ENCODE measurements at places on chromosomes 4 and X. TPM values are rescaled to one million over a fixed set of nuclear protein-coding genes. Genes with fewer than 3 reads are reported as not detected.
A peak's percentile ranks its signal among the peaks of the same experiment; 100 is the strongest.

SPANXN3 gene
- polyA plus RNA-seq: not detected

GYPB gene
- not detected for polyA plus RNA-seq

- no peak for DNase-seq
These were observed 27.4 kb upstream of the PJA1 start for GRCh38 chrX:69192603-69193002.

RBMXL3 gene
- polyA plus RNA-seq: not detected

- DNase-seq: no peak
These were observed 211.6 kb upstream of the TAPT1 start for GRCh38 chr4:16437836-16438235.

GRCh38 chr4:119130365-119131065, 5.1 kb upstream of the MYOZ2 start:
- DNase-seq: no peak

DNA sequence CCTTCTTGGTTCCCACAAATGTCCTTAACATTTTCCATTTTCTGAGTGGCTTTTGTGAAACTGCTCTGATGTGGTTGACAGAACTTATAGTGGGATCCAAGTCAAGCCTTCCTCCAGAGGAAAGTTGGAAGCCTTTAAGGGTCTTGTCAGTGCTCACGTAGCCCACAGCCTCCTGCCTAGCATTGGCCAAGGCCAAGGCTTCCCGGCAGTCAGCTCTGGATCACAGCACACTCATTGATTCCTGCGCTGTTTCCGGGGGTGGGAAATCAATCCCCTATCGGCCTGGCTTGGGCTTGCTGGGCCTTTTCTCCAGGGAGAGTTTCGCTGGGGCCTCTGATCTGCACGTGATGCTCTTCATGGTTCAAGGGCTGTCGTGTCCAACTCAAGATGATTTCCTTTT, 76.1 kb downstream of the SLC9A6 start:
- no peak for DNase-seq

- no peak for DNase-seq
These were observed 1.7 kb downstream of the ARAF start for GRCh38 chrX:47562615-47563243.

GRCh38 chr4:164012396-164013027, 518.0 kb downstream of the TMA16 start:
- no peak for DNase-seq

HPSE gene
- polyA plus RNA-seq: 5.6 TPM

GRCh38 chr4:140497747-140498636, at the start of gene MGAT4D:
MGAT4D (minus strand) TSS chr4:140498293; CDS start chr4:140498222, 71 bp downstream.
- no peak for DNase-seq

GRCh38 chr4:39975488-39976089, 2.1 kb downstream of the PDS5A start:
- DNase-seq: no peak

GRCh38 chr4:138389976-138390685, 148.0 kb upstream of the SLC7A11 start:
- no peak for DNase-seq

DNA sequence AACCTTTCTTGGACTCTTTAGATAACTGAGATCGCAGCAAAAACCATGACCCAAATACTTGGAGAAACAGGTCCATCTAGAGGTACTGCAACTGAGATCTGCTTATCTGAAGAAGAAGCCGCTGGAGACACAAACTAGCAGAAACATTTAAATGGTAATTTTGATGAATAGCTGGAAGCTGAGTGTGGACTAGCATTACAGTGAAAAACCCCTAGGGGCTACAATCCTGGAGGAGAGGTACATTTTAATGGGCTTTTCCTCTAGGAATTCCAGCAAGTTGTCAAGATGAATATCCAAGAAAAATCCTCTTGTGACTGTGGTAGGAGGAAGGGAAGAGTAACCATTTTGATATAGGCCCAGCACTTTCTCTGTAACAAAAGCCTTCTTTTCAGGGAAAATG, 592.5 kb upstream of the GRIA3 start:
- DNase-seq: no peak

ASB12 gene
- polyA plus RNA-seq: 0.45 TPM

GRCh38 chrX:72545990-72546389, 26.7 kb downstream of the HDAC8 start:
- no peak for DNase-seq

DNA sequence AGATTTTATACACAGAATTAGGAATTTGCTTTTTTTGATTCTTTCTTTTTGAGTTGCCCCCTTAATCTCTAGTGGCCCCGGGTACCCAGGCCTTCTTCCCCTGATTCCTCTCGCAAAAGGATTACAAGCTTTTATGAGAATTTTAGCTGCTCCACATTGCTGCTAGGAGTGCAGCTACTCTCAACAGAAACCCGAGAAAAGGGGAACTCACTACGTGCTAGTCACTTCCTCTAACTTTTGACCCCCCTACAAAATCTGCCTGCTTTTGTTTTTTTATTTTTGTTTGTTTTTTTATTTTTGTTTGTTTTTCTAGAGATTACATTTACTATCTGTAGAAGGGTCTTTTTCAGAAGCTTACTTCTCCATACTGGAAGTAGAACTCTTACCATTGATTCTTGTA, 64.1 kb downstream of the ZNF81 start:
- no peak for DNase-seq

DNA sequence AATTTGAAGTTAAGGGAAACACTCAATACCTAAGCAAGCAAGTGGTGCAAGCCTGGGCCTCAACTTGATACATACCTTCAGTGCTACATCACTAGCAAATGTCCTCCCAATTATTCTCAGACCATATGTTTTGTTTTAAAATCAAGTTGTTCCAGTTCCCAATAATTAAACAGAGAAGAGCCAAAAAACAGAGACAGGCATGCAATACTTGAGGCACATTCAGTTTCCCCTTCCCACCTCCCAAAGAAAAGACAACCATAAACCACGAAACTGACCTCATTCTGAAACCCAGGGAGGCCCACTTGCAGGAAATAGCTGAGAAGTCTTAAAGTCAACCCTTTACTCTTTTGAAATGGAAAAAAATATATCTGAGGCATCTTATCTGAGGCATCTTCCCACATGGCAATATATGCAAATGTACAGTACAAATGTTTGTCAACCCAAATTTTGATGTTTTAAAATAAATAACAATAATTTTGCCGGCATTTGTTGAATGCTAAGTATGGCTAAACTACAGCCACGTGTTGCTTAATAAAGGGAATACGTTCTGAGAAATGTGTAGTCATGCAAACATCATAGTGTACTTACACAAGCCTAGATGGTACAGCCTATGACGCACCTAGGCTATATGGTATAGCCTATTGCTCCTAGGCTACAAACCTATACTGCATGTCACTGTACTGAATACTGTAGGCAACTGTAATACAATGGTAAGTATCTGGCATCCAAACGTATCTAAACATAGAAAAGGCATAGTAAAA, 147.5 kb downstream of the TSPAN5 start:
- no peak for DNase-seq

- no peak for DNase-seq
These were observed 63.6 kb downstream of the PALLD start for GRCh38 chr4:168560184-168561180.

TEX13B gene
- polyA plus RNA-seq: not detected

DNA sequence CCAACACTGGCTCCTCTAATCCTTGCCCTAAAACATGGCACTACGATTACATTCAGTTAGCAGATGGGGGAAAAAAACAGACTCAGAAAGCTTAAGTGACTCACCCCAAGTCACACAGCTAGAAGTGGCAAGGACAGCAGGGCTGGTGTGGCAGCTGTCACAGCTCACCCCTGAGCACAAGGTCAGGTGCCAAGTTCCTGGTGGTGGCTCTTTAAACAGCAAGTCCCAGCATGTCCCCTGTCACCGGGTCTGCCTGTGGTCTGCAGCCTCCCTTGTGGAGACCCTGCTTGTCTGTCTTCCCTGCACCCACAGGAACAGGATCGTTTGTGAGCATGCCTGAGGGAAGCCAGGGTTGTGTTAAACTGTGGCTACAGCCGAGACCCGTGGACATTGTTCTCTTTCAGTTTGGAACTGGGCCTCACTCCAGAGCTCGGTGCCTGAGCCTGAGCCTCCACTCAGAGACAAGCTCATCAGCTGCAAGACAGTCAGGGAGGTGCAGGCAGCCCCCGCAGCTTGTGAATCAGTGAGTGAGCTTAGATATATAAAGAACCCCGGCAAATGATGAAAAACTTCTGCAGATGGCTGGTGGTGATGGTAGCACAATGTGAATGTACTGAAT, 260.8 kb downstream of the BCOR start:
- DNase-seq: no peak

- DNase-seq: no peak
These were observed 874.8 kb downstream of the C4orf33 start for GRCh38 chr4:129970801-129971200.

AKAP4 gene
- polyA plus RNA-seq: not detected

GRCh38 chrX:155262970-155263754, 1.1 kb downstream of the RAB39B start:
- DNase-seq: peak; percentile 18

DNA sequence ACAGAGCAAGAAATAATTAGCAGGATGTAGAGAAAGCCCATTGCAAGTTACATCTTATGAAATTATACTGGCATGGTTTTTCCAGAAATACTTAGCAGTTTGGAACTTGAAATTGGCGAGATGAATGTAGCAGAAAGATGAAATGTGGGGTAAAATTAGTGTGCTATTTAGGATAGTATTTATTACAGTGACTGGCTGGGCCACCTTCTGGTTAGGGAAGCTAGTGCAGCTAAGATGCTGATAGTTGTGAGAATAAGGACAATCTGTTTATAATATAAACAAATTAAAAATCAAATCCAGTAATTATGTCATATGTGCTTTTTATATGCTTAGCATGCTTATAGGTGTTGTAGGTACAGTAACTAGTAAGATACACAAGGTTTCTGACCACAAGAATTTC, 74.8 kb downstream of the IL15 start:
- DNase-seq: no peak

DNA sequence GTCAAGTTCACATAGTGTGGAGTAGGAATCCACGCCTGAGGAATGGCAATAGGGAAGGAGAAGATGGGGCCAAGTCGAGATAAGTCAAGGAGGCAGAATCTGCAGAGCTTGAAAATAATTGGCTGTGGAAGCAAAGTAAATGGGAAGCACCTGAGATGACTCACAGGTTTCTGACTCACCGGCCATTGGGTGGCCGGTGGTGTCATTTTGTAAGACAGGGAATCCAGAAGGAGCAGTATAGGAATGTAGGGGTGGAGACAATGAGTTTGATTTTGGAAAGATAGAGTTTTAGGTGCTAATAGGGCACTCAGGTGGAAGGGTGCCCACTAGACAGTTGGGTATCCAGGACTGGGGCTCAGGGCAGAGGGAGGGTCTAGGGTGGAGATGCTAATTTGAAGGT, 201.0 kb upstream of the MAMLD1 start:
- DNase-seq: no peak

DNA sequence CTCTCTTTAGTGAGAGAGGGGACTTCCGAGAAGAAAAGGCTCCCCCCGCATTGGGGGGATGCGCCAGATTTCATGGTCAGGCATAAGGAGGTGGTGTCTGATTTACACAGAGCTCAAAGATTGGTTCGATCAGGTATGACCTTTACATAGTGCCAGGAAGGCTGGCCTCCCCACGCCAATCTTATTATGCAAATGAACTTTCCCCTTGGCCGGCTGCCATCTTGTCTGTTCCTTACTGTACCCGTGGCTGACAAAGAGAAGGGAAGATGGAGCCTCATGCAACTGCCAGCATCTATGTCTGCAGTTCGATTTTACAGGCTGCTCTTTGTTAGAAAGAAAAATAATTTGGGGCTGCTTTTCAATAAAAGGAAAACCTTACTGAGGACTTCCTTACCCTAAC, 197.2 kb downstream of the GPM6A start:
- DNase-seq: no peak

DNA sequence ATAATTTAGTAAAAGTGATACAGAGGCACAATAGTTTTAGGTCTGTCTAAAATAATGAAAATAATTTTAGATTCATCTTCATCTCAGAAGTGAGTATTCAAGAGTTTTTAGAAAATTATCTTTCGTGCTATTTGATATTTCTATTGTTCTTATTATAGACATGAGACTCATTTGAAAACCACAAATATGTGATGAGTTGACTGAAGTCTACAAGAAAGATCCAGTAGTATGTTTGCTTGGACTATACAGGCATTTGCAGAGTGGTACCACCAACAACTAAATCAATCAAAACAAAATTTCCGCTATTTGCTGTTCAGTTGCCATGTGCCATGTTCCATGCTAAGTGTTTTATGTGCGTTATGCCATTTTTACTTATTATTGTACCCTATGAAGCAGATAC, 1318.5 kb downstream of the STIM2 start:
- DNase-seq: no peak

- DNase-seq: no peak
These were observed 186.0 kb upstream of the FAM241A start for GRCh38 chr4:111959222-111959621.

DNA sequence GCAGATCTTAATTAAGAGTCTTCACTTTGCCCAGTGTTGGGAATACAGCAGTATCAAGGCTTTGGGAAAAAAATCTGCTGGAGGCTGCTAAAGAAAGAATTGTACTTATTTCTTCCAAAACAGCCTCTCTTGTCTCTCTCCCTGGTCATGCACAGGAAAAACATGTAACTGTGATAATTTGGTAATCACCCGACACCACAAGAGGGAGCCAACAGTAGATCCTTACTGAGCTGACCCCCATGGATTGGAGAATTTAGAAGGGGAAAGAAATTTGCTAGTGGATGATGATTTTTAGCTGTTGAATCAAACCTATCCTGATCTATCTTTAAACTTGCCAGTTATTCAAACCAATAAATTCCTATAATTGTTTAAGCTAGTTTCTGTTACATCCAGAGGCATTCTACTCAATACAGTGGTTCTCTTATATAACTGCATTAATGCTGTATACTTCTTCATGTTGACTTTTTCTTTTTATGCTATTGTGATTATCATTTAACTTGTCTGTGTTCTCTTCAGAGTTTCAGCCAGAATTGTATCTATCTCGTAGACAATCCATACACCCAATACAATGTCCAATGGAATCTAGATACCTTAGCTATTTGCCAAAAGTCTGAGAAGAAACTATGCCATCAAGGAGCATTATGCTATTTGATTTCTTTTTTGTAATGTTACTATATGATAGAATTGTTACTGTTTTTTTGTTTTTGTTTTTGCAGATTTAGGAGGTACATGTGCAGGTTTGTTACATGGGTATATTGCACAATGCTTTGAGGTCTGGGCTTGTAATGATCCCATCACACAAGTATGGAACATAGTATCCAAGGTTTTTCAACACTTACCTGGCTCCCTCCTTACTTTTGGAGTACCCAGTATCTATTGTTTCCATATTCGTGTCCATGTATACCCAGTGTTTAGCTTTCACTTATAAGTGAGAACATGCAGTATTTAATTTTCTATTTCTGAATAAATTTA, 31.3 kb upstream of the ARHGEF38 start:
- DNase-seq: peak; percentile 2

ASMT gene
- 1.0 TPM for polyA plus RNA-seq

DNA sequence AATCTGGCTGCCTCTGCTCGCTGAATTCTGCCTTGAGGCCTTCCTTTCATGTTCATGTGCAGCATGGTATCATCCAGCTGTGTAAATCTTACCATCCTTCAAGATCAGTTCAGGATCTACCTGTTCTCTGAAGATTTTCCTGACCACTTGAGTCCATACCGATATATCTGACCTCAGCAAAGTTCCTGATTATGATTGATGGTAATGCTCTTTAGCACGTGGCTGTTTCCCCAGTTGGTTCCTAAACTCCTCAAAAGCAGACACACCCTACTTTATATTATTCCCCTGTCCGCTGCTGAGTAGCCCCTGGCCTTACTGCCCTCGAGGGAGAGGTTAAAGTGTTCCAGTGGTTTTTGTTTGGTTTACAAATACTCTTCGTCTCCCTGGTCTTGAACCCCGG, 20.0 kb downstream of the GALNT7 start:
- DNase-seq: no peak
